ENCODE measurements at places on chromosomes 16 and 17. TPM values are rescaled to one million over a fixed set of nuclear protein-coding genes. Genes with fewer than 3 reads are reported as not detected.

The SYT17 gene
- total RNA-seq: not detected

The CES3 gene
- total RNA-seq: not detected

The FA2H gene
- not detected for total RNA-seq

The CCDC92B gene
- total RNA-seq: not detected

The CPHXL2 gene
- total RNA-seq: not detected

The SEPTIN1 gene
- 1.5 TPM for total RNA-seq

The LRRC75A gene
- total RNA-seq: 0.22 TPM

The USP32 gene
- total RNA-seq: 51.0 TPM

The ADORA2B gene
- total RNA-seq: 1.3 TPM

DNA sequence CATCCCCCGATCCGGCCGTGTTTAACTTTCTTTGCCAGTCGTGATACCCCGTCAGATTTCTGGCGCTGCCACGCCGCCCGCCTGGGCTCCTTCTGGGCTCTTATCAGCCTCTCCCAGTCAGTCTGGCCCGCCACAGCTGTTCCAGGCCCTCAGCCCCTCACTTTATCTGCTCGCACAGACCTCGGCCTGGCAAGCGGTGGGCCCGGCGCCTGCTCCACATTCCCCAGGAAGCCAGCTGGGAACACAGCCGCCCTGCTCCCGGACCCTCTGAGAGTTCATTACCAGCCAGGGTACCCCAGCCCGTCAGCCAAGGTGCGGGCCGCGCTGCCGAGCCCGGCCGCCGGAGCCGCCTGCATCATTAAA is 157.5 kb downstream of the ZNF423 start:
- H3K4me3 ChIP-seq: no peak overlapping the region
- no peak overlapping the region for H3K27ac ChIP-seq
- no peaks in the 10 kb centered on the region for H3K27me3 ChIP-seq
- no peaks in the 10 kb centered on the region for H3K36me3 ChIP-seq

DNA sequence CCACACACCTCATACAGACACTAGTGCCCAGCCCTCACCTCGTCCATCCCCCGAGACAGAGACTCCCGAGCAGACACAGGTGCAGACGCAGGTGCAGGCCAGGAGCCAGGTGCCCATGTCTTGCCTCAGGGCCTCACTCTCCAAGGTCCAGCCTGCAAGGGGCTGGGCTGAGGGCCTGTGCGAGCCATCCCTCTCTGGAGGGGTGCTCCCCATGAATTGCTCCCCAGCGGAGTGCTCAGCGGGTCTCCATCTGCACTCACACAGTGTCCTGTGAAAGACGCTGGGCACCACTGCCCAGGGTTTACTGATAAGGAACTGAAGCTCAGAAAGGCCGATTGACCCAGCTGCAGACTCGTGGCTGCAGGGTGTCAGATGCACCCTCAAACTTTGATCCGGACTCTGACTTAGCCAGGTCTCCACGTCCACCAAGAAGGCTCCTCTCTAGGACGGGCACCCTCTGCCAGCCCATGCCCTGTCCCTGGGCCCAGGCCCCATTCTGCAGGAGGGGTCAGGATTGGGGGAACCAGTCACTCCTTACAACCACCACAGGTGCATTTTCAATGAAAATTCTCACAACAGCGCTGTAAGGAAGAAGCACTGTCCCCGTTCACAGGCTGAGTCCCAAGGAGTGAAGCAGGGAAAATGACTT is 16.9 kb downstream of the POLR3K start:
- no peak for DNase-seq
- H3K36me3 ChIP-seq: no peaks in the 10 kb centered on the region
- H3K27ac ChIP-seq: no peak overlapping the region

DNA sequence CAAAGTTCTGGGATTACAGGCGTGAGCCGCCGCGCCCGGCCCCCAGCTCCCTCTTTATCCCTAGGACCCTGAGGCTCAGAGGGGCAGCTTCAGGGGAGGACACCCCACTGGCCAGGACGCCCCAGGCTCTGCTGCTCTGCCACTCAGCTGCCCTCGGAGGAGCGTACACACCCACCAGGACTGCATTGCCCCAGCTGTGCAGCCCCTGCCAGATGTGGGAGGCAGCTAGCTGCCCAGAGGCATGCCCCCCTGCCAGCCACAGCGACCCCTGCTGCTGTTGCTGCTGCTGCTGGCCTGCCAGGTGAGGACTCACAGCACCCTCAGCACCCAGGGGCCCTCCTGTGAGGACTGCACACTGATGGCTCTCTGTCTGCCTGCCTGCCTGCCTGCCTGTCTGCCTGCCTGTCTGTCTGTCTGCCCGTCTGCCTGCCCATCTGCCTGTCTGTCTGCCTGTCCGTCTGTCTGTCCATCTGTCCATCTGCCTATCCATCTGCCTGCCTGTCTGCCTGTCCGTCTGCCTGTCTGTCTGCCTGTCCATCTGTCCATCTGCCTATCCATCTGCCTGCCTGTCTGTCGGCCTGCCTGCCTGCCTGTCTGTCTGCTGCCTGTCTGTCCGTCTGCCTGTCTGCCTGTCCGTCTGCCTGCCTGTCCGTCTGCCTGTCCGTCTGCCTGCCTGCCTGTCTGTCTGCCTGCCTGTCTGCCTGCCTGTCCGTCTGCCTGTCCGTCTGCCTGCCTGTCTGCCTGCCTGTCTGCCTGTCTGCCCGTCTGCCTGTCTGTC is 5.0 kb downstream of the GCGR start:
- peaks cover 19% of the 10 kb centered on the region for H3K27me3 ChIP-seq
- no peak overlapping the region for H3K4me3 ChIP-seq
- no peaks in the 10 kb centered on the region for H3K36me3 ChIP-seq

GRCh38 chr17:17988427-17988945 is 15.8 kb downstream of the DRC3 start:
- H3K4me3 ChIP-seq: no peak overlapping the region
- no peak for DNase-seq
- peaks cover 26% of the 10 kb centered on the region for H3K4me1 ChIP-seq
- H3K27ac ChIP-seq: no peak overlapping the region
- no peaks in the 10 kb centered on the region for H3K36me3 ChIP-seq

- H3K4me3 ChIP-seq: no peak overlapping the region
- no peak for DNase-seq
- no peak overlapping the region for H3K27ac ChIP-seq
- no peaks in the 10 kb centered on the region for H3K36me3 ChIP-seq
- H3K4me1 ChIP-seq: peaks cover 16% of the 10 kb centered on the region
- H3K27me3 ChIP-seq: peaks cover 6% of the 10 kb centered on the region
Observed at GRCh38 chr17:58671969-58672368, 19.9 kb downstream of the TEX14 start.

GRCh38 chr16:62711797-62712196 is 675.6 kb upstream of the CDH8 start:
- no peaks in the 10 kb centered on the region for H3K27me3 ChIP-seq
- H3K36me3 ChIP-seq: no peaks in the 10 kb centered on the region
- no peak overlapping the region for H3K27ac ChIP-seq

- peaks cover 32% of the 10 kb centered on the region for H3K36me3 ChIP-seq
- H3K4me3 ChIP-seq: peak overlapping the region; percentile 93
- H3K4me1 ChIP-seq: peaks cover 34% of the 10 kb centered on the region
- peak overlapping the region; percentile 93 for H3K27ac ChIP-seq
- peak; percentile 20 for DNase-seq
Observed at GRCh38 chr17:36949461-36949927, 740 bp downstream of the AATF start.

- no peak overlapping the region for H3K4me3 ChIP-seq
- no peak overlapping the region for H3K27ac ChIP-seq
- H3K4me1 ChIP-seq: peaks cover 8% of the 10 kb centered on the region
Observed at GRCh38 chr17:45396496-45397205, 36.0 kb downstream of the ARHGAP27 start.

DNA sequence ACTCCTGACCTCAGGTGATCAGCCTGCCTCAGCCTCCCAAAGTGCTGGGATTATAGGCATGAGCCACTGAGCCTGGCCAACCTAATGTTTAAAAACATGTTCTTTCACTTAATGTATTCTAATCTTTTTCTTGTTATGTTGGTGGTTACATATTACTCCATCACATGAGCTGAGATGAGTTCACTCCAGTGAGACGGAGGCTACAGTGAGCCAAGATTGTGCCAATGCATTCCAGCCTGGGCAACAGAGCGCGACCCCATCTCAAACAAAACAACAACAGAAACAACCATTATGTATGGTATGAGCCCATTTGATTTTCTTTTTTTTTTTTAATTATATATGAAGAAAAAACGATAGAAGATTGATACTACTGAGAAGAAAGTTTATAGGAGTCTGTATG is 39.6 kb downstream of the SLC39A11 start:
- DNase-seq: no peak
- peaks cover 20% of the 10 kb centered on the region for H3K36me3 ChIP-seq
- no peak overlapping the region for H3K27ac ChIP-seq
- peaks cover 2% of the 10 kb centered on the region for H3K27me3 ChIP-seq
- peaks cover 28% of the 10 kb centered on the region for H3K4me1 ChIP-seq
- H3K4me3 ChIP-seq: no peak overlapping the region

- no peaks in the 10 kb centered on the region for H3K36me3 ChIP-seq
- H3K27ac ChIP-seq: no peak overlapping the region
- no peak overlapping the region for H3K4me3 ChIP-seq
- DNase-seq: no peak
- no peaks in the 10 kb centered on the region for H3K4me1 ChIP-seq
Observed at GRCh38 chr17:63929860-63930766, 2.0 kb downstream of the CD79B start.

- H3K27ac ChIP-seq: no peak overlapping the region
- H3K4me3 ChIP-seq: no peak overlapping the region
- H3K4me1 ChIP-seq: peaks cover 6% of the 10 kb centered on the region
- H3K27me3 ChIP-seq: peaks cover 18% of the 10 kb centered on the region
- DNase-seq: no peak
- H3K36me3 ChIP-seq: no peaks in the 10 kb centered on the region
Observed at GRCh38 chr16:12590963-12591362, 212.7 kb downstream of the CPPED1 start.

DNA sequence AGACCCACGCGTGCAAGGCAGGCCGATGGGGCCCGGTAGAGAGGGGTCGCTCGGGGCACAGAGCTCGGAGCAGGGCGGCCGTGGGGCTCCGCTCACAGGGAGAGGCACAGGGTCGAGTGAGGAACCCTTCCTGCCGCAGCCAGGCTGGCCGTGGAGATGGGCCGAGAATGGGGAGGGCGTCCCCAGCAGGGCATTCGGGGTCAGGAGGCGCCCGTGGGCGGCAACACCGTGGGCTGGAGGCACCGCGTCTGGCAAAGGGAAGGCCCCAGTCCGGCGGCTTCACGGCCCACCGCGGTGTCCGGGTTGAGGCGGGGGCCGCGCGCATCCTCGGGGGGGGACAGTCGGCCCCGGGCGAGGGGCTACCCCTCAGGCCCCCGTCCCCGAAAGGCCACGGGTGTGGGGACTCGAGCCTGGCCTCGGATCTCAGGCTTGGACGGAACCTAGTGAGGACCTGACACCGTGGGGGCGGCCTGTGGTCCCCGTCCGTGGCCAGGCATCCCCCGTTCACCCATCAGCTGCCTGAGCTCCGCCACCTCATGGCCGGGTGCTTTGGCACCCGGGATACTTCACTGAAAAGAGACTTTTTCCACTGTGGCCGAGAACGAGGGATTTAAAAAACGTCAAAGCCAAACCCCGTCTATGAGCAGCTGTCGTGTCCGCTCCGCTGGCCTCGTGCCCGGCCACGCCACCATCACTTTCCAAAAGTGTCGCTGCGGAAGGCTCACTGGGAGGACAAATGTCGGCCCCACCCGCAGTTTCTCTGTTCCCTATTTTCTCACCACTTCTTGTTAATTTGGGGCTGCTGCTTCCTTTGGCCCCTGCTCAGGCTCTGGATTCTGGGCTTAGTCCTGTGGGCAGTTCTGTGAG is 73.6 kb downstream of the METRNL start:
- peaks cover 43% of the 10 kb centered on the region for H3K4me1 ChIP-seq
- peaks cover 3% of the 10 kb centered on the region for H3K27me3 ChIP-seq
- no peak overlapping the region for H3K27ac ChIP-seq
- no peak for DNase-seq
- no peak overlapping the region for H3K4me3 ChIP-seq

GRCh38 chr17:62093188-62094155 is 28.4 kb upstream of the MED13 start:
- H3K27ac ChIP-seq: peak overlapping the region; percentile 63
- no peaks in the 10 kb centered on the region for H3K27me3 ChIP-seq
- peak overlapping the region; percentile 21 for H3K4me3 ChIP-seq
- peaks cover 29% of the 10 kb centered on the region for H3K4me1 ChIP-seq
- peak; percentile 89 for DNase-seq

GRCh38 chr16:15671530-15672117 is 21.6 kb downstream of the NDE1 start:
- DNase-seq: no peak
- H3K4me1 ChIP-seq: peaks cover 34% of the 10 kb centered on the region
- H3K4me3 ChIP-seq: no peak overlapping the region
- H3K27ac ChIP-seq: peak overlapping the region; percentile 96

DNA sequence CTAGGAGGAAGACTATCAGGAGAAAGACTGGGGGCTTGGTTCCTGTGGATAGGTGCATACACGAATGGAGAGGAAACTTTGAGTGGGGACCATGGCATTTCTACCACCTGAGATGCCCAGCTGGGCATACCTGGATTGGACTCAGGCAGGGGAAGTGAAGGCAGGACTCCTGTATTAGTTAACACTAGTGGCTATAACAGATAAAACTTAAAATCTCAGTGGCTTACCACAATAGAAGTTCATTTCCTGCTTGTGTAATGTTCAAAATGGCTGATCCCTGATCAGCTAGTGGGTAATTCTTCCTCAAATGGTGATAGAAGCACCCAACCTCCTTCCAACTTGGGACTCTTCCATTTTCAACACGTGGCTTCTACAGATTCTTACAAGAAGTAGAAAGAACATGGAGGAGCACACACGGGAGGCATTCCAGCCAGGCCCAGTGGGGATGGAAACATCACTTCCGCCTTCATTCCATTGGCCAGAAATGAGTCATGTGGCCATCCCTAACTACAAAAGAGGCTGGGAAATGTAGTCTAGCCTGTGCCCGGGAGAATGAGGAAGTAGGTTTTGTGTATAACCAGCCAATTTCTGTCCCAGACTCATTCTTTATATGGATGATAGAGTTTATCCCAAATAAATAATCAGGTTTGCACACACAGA is 112.1 kb downstream of the UTP18 start:
- peak overlapping the region; percentile 82 for H3K4me3 ChIP-seq
- peaks cover 9% of the 10 kb centered on the region for H3K27me3 ChIP-seq
- H3K27ac ChIP-seq: peak overlapping the region; percentile 74
- DNase-seq: peak; percentile 63

GRCh38 chr17:76574166-76574565 is 11.5 kb downstream of the ST6GALNAC2 start:
- no peak for DNase-seq
- H3K27me3 ChIP-seq: peaks cover 2% of the 10 kb centered on the region

- peaks cover 59% of the 10 kb centered on the region for H3K27me3 ChIP-seq
- no peaks in the 10 kb centered on the region for H3K36me3 ChIP-seq
- H3K27ac ChIP-seq: no peak overlapping the region
- H3K4me3 ChIP-seq: no peak overlapping the region
- DNase-seq: no peak
- peaks cover 6% of the 10 kb centered on the region for H3K4me1 ChIP-seq
Observed at GRCh38 chr17:49486012-49486641, 9.0 kb upstream of the NGFR start.

DNA sequence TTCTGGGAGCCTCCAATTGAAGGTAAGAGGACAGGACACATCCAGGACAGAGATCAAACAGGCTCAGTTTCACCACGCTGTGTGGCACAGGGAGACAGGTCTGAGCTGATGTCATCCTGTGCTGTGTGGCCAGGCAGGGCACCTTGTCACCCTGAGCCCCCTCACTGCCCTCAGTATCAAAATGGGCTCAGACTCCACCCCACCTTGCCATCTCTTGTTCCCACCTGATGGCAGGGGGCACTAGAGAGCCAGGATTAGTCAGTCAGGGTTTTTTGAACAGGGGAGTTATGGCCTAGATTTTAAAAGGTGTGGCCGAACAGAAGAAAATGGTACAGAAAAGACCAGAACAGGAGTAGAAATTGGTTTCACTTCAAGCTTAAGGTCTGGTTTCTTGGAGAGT is 2.6 kb downstream of the KAT2A start:
- no peak overlapping the region for H3K4me3 ChIP-seq
- DNase-seq: no peak
- peaks cover 13% of the 10 kb centered on the region for H3K36me3 ChIP-seq
- H3K27me3 ChIP-seq: peaks cover 5% of the 10 kb centered on the region
- peaks cover 29% of the 10 kb centered on the region for H3K4me1 ChIP-seq

Measured in HFFc6 (cell line).